ENCODE measurements at places on chromosomes 11 and 22. TPM values are rescaled to one million over a fixed set of nuclear protein-coding genes. Genes with fewer than 3 reads are reported as not detected.
A peak's percentile ranks its signal among the peaks of the same experiment; 100 is the strongest.

GRCh38 chr11:75420224-75421034, 12.6 kb downstream of the KLHL35 start:
- no peak for DNase-seq

- peak; percentile 37 for DNase-seq
Observed at GRCh38 chr11:60334005-60334620, 7.1 kb downstream of the MS4A6E start.

- DNase-seq = peak; percentile 80
Observed at GRCh38 chr11:106503901-106504300, 426.4 kb downstream of the AASDHPPT start.

- DNase-seq = peak; percentile 81
Observed at GRCh38 chr22:36395915-36396314, 8.1 kb upstream of the MYH9 start.

DNA sequence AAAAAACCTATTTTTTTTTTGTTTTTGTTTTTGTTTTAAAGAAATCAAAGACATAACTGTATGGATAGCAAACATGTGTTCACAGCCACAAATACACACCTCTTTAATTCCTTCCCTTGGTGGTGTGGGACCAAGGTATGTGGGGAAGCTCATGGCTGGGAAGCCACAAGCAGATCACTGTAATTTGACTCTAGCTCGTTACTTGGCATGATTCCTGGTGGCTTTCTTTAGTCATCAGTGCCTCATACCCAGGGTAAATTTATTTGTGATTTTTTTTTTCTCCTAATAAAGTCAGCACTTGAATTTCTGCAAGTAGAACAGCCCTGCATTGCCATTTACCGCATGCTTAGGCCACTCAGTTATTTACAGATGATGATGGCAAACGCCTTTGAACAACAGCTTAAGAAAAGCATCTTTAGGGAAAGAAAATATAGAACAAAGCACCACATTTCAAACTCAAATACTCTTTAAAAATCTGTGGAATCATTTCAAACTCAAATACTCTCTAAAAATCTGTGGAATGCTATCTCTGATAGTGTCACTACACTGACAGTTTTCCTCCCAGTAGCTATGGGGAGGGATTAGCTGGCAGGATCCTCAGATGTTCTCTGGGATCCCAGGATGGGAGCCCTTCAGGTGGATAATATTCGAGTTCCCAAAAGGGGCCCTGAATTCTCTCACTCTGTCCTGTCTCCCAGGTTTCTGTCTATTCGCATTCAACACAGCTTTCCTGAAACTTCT, 687.2 kb downstream of the OPCML start:
- peak; percentile 55 for DNase-seq

- no peak for DNase-seq
Observed at GRCh38 chr11:2215561-2216399, 44.2 kb upstream of the TH start.

MRGPRF gene
- 38.8 TPM for total RNA-seq

TSKU gene
- 13.5 TPM for total RNA-seq

TNNI2 gene
- total RNA-seq = not detected

DCDC1 gene
- 15.4 TPM for total RNA-seq

ANO1 gene
- total RNA-seq = 4.6 TPM

ADM2 gene
- total RNA-seq = 0.72 TPM

FOLR1 gene
- total RNA-seq = 5.1 TPM
